ENCODE measurements at places on chromosomes 2 and 18.

- DNase-seq = peak; percentile 40
These were observed 161.2 kb upstream of the PIEZO2 start for GRCh38 chr18:11310476-11311086.

DNA sequence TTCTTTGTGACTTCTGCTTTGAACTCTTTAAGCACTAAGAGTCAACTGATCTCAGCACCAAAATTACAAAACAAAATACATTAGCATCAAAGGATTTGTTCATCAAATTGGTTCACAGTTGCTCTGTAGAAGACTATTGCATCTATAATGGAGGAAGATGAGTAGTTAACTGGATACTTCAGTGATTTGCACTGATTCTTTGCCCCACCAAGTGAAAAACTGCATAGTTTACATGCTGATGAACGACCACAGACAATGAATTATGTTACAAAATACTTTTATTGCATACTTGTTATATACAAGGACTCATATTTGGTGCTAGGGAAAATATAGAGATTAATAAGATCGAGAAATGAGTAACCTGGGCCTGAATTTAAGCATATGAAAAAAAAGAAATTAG, 107.2 kb downstream of the SCG2 start:
- no peak for DNase-seq

GRCh38 chr2:160194351-160194750, 5.7 kb downstream of the ITGB6 start:
- no peak for DNase-seq

DNA sequence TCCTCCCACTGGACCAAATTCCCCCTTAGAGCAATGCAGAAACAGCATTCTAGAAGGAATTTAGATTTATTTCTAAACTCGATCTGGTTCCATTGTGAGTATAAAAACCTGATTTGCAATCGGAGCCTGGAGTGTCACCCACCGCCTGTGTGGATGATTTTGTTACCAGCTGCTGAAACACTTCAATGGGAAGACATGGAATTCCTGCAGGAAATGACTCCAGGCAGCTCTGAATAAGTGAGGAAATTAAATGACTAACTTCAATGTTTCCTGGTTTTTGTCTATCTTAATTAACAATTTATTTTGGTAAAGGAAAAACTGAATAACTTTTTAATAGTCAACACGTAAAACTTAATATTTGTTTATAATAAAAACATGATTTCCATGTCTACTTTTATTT, 19.3 kb downstream of the CTAGE1 start:
- DNase-seq = no peak

DNA sequence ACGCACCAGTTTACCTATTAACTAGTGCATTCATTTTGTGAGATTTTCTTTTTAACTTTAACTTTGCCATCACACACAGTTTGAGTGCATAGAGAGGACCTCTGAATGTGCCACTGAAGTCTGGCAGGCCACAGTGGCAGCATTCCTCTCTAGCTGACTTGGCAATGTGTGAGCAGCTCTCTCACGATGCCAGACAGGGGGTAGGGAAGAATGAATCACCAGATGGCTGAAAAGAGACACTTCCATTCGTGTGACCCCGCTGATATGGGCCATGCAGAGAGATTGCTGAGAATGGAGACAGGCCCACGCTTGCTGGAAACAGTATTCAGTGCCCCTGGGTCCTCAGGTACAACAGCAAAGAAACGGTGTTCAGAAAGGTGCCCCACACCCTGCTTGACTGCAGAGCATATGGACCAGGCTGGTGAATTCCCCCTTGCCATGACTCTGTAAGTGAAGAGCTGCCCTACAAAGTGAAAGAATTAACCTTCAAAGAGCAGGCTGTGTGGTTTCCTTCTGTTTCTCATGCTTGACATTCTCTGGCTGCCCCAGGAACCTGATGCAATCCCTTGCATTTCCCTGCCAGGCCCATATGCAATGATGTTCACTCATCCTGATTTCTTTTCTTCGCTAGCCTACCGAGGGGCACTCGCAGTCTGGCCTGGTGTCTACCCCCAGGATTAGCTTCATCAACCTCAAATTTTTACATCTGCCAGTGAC, 236.1 kb downstream of the CDH20 start:
- DNase-seq = peak; percentile 79

- DNase-seq = no peak
These were observed 20.6 kb upstream of the ZNF804A start for GRCh38 chr2:184577743-184578142.

- DNase-seq = no peak
These were observed 15.0 kb upstream of the INO80C start for GRCh38 chr18:35512761-35513160.

GRCh38 chr2:237122214-237122666, 36.6 kb downstream of the COPS8 start:
- DNase-seq = peak; percentile 61

- DNase-seq = no peak
These were observed 56.1 kb downstream of the CNTNAP5 start for GRCh38 chr2:124081154-124081716.

- DNase-seq = no peak
These were observed 11.9 kb downstream of the MSH2 start for GRCh38 chr2:47414682-47415458.

DNA sequence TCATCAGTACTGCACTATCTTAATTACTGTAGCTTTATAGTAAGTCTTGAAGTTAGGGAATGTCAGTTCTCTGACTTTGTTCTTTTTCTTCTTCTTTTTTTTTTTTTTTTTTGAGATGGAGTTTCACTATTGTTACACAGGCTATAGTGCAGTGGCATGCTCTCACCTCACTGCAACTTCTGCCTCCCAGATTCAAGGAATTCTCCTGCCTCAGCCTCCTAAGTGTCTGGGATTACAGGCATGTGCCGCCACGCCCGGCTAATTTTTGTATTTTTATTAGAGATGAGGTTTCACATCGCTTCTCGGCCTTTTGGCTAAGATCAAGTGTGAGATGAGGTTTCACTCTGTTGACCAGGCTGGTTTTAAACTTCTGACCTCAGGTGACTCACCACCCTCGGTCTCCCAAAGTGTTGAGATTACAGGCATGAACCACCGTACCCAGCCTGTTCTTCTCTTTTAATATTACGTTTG, 41.9 kb upstream of the TANC1 start:
- peak; percentile 70 for DNase-seq

GRCh38 chr2:75896779-75897366, 186.2 kb upstream of the GCFC2 start:
- DNase-seq = no peak

GRCh38 chr2:70191244-70191735, 471 bp upstream of the C2orf42 start:
- no peak for DNase-seq

DNA sequence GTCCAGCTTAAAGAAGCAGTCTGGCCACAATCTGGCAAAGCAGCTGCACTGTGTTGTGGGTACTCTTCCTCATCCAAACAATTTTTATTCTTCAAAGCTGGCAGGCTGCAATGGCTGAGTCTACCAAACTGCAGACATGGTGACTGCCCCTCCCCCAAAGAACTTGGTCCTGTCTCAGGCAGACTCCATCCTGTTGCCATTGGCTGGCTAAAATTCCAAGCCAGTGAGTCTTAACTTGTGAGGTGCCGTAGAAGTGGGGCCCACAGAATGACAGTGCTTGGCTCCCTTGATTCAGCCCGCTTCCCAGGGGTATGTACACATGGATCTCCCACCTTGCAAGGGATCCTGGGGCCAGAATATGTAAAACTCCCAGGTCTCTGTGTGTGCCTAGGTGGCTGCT, 14.5 kb upstream of the NXPH2 start:
- DNase-seq = no peak

GRCh38 chr2:180000434-180000833, 6.7 kb downstream of the CWC22 start:
- no peak for DNase-seq

DNA sequence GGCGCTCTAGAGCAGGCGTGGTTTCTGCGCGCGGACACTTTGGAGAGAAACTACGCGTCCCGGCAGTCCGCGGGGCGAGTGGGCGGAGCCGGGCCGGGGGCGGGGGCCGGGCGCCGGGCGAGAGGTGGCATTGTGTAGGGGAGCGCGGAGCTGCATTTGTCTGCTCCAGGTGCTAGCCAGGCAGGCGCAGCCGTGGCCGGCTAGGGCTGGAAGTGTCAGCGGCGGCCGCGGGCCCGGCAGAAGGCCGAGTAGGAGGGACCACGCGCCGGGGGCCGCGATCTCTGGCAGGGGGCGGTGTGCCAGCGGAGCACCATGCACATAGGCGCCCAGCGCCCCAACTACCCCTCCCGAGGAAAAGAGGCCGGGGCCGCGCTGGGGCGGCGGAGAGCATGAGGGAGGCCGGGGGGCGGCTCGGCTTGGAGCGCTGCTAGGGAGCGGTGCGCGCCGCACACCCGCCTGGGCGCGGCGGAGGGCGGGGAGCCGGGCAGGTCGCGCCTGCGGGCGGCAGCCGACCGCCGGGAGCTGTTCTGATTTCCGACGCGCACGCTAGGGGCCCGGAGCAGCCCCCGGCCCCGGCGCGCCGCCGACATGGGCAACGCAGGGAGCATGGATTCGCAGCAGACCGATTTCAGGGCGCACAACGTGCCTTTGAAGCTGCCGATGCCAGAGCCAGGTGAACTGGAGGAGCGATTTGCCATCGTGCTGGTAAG, at the start of gene FMNL2:
Gene FMNL2 (plus strand): TSS at position 159 of the 710 bp plus-strand sequence.
- DNase-seq = peak; percentile 68

DNA sequence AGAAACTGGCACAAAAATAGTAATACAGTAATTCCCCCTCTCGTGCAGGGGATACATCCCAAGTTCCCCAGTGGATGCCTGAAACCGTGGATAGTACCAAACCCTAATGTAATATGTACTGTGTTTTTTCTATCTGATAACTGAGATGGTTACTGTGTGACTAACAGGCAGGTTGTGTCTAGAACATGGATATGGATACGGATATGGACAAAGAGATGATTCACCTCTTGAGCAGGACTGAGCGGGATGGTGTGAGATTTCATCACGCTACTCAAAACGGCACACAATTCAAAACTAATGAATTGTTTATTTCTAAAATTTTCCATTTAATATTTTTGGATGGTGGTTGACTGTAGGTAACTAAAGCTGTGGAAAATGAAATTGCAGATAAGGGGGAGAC, 3.4 kb downstream of the MBD1 start:
- DNase-seq = no peak

GRCh38 chr2:235781775-235782174, 287.9 kb downstream of the AGAP1 start:
- no peak for DNase-seq

GRCh38 chr2:59077981-59078531, 836.9 kb upstream of the FANCL start:
- DNase-seq = no peak

DNA sequence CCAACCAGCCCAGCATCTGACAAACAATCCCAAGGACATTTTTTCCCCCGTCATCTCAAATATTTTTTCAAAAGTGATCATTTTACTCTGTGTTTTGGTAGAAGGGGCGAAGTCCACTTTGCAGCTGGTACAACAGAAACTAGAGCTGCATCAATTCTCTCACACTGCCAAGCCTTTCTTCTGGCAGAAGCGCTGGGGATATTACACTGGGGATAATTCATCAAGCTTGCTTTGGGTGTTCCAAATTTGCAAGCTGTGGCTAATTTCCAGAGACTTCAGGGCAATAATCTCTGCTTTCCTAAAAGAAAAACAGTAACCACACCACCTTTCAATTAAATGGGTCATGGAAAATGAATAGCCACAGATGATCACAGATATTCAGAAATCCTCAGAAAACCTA, 238.3 kb downstream of the SLC8A1 start:
- no peak for DNase-seq

DNA sequence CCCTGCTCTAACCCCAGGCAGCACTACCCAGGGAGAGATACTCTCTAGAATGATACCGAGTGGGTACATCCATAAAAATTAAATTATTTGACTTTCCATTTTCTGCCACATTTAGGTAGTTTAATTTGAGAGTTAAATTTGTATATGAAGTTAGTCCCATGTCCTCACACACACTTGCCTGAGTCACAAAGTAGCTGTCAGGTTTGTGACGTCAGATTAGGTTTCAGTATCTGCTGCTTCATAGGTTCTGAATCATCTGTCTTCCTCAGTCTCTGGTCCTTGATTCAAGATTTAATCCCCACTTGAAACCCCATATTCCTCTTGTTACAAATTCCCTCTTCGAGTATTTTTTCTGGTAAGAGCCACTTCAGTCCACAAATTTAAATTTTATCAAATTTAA, 738.6 kb upstream of the FAM98A start:
- no peak for DNase-seq

DNA sequence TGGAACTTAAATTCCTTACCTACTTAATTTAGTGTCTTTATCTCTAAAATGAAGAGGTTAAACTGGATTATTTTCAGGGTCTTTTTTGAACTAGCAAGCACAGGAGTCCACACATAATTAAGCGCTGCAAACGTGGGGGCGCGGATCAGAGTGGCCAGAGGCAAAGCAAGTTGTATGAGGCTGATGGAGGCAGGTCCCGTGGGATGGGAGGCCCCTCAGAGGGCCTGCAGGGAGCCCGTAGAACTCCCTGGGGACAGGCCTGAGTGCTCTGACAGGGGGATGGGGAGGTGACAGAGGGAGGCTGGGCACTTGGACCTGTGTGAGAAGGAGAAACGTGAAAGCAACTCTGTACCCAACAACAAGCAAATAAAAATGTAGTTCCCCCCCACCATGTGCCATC, 177.8 kb downstream of the ACKR3 start:
- DNase-seq = no peak

DNA sequence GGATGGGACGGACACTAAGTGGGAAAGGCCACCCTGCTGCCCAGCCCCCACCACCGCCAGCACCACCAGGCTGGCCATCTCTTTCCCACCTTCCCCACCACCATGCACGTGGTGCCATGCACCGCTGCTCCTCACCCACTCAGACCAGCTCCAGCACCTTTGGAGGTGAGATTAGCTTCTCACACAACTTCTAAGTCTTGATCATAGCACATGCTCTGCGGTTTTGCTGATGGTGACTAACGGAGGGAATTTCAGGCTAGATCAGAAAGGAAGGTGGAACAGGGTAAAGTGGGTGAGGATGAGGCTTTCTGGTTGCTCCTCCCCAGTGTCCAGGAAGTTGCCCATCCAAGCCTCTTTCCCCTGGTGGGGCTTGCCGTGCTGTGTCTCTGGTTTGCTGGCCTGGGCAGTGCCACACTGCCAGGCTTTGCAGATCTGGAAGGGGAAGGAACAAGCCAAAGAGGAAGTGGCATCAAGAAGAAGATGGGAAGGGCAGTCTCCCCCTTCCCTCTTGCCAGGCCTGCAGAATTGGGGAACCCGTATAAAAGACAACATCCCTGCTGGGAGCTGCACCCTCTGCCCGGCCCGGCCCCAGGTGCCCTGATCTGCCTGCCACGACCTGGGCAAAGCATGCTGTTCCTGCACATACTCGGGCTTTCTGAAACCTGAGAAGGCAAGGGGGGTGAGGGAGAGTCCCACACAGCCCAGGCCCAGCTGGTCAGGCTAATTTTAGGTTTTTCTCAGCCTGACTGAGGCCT, 44.3 kb upstream of the CAB39 start:
- peak; percentile 56 for DNase-seq

GRCh38 chr2:129877289-129877741, 102.2 kb upstream of the RAB6C start:
- DNase-seq = peak; percentile 81

GRCh38 chr2:188399159-188399558, 107.5 kb downstream of the GULP1 start:
- DNase-seq = no peak

- no peak for DNase-seq
These were observed 113.6 kb downstream of the ADCYAP1 start for GRCh38 chr18:1018181-1018681.
